ENCODE measurements at places on chromosomes 7 and 10. TPM values are rescaled to one million over a fixed set of nuclear protein-coding genes. Genes with fewer than 3 reads are reported as not detected.

The ABLIM1 gene
- 118 TPM for polyA plus RNA-seq

The MOSPD3 gene
- polyA plus RNA-seq = 22.9 TPM

The FBH1 gene
- polyA plus RNA-seq = 87.5 TPM

The PUS7 gene
- 19.9 TPM for polyA plus RNA-seq

The ABCB1 gene
- polyA plus RNA-seq = 20.6 TPM

The AGBL3 gene
- polyA plus RNA-seq = 9.2 TPM

DNA sequence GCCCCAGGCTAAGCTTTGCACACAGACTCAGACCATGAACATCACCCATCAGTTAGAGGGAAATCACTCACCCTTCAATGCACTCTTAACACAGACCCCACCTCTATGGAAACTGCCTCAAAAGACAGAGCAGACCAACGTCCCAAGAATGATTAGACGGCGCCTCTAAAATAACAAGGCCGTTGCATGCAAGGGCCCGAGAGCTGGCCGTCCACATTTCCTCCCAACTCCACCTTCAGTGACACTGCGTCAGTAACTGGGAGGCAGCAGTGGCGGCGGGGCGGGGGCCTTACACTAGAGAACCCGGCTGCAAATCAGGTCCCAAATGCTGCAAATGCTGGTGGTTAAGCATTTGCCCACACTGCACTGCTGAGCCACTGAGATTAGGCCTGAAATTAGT is 115.0 kb downstream of the PTPRN2 start:
- no peak for DNase-seq

DNA sequence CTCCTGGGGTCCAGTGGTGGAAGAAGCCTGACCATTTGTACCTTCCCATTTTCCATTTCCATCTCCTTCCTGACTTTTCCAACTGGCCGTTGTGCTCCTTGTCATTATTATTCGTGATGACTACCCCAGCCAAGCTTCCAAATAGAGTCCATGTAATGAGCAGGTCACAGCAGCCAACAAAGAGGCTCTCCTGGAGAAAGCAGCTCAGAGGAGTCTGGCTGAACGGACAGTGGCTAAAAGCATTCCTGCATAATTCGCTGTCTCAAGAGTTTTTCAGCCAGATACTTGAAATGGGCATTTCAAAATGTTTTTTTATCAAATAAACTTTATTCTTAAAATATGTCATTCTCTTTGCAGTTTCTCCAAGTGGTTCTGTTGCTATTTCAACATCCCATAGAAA is 458.6 kb downstream of the INHBA start:
- no peak for DNase-seq

DNA sequence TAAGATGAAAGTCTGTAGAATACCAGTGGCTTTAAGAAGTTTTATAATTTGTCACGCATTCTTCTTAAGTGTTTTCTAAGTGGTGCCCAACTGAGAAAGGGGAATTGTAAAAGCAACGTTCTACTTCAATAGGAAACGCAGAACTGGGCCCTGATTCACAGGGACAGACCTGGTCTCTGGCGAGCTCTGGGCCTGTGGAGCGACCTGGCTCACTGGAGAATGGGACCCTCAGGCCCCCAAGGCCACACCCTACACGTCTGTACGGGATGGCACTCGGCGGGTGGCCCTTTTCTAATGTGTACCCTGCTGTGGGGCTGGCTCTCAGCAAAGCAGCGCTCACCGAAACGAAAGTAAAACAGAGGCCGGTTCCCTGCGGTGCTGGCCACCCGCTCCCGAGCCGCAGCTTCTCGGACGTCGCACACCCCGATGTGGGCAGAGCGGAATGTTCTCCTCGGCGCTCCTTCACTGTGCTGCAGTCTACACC is 205.0 kb downstream of the DIP2C start:
- DNase-seq = no peak

- no peak for DNase-seq
These were observed 133.8 kb upstream of the PLXNA4 start for GRCh38 chr7:132709971-132710567.

GRCh38 chr10:10418387-10418786 is 599.3 kb upstream of the CELF2 start:
- DNase-seq = no peak

DNA sequence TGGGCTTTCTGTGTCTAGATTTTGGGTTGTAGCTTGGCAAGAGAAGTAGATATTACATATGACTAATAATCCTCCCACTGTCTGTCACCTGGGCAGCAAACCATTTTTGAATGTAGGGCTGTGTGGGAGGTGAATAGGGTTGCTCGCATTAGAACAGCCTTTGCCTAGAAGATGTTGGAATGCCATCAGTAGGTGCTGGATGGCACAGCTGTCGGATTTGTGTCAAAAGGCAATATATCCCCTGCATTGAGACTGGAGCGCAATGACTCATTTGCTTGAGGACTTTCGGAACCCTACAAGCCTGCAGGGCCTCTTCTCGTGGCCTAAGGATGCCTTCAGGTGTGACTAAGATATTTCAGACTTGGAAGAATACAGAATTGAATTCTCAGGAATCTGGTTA is 323.8 kb downstream of the GPR158 start:
- no peak for DNase-seq

GRCh38 chr7:150965273-150965830 is 12.8 kb downstream of the KCNH2 start:
- no peak for DNase-seq

GRCh38 chr10:103739039-103739764 is 116.2 kb downstream of the SH3PXD2A start:
- DNase-seq = no peak

- DNase-seq = no peak
These were observed 427.9 kb upstream of the CELF2 start for GRCh38 chr10:10589540-10590303.

GRCh38 chr7:98733036-98733435 is 116.0 kb downstream of the NPTX2 start:
- DNase-seq = no peak

DNA sequence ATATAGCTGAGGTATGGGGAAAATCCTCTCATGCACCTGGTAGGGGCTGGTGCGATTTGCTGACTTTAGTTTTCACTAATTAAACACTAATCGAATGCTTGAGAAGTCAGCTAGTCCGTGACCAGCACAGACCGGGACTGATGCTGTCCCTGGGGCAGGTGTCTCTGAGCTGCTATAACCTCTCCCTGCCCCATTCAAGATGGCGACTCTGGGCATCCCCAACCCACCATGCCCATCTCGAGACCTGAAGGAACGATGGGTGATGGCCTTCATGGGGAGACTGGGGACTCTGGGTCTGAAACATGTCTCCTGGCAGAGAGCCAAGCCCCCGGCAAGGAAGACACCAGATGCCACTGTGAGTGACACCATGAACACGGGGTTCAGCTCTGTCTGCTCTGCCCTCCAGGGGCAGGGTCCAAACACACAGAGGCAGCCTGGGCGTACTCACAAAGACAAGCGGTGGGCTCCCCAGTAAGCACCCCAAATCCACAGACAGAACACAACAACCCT is 57.4 kb downstream of the GNA12 start:
- no peak for DNase-seq

DNA sequence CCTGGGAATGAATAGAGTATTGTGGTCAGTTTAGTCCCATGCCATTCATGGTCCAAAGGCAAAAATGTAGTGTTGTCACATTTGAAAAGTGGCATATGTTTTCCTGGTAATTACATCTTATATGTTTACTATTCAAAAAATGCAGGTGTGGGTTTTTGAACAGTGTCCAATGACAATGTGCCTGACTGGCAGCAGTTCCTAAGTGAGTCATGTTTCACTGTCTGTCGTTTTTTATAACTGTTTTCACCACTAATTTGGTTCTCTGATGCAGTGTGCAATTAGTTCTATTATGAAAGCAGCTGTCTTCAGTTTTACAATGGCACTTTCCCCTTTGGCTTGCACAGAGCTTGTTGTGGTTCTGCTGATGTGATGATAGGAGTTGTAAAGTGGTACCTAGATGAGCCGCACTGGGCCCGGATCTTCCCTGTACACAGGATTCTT is 162.3 kb downstream of the SEM1 start:
- DNase-seq = no peak

- DNase-seq = no peak
These were observed 97.5 kb downstream of the TCF7L2 start for GRCh38 chr10:113047605-113047962.

DNA sequence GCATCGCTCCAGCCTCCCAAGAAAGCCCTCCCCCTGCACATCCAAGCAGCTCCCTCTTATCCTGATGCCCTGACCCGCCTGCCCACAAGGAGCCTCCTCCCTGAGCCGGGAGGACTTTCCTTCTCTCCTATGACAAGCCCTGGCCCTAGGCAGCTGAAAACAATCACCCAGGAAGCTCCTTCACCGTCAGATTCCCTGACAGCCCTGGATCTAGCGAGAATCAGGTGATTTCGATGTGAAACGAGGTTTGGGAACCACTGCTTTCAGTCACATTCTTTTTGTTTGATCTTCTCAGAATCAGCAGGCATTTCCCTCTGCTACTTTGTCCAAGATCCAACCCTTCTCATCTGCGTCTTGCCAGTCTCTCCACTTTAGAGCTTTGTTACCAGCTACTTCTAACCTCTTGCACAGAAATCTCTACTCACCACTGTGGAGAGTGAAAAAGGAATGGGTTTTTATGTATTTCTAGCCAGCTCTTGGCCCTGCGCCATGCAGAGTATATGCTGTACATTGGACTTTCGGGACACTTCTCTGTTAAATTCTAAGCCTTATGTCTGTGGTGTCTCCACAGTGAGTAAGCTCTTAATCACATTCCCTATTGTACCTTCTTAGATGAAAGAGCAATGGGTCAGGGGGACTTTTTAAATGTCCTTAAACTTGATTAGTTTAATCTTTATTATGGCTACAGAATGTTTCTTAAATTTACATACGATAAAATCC is 253.2 kb upstream of the C7orf33 start:
- no peak for DNase-seq

- no peak for DNase-seq
These were observed 31.8 kb upstream of the RET start for GRCh38 chr10:43044961-43045621.

DNA sequence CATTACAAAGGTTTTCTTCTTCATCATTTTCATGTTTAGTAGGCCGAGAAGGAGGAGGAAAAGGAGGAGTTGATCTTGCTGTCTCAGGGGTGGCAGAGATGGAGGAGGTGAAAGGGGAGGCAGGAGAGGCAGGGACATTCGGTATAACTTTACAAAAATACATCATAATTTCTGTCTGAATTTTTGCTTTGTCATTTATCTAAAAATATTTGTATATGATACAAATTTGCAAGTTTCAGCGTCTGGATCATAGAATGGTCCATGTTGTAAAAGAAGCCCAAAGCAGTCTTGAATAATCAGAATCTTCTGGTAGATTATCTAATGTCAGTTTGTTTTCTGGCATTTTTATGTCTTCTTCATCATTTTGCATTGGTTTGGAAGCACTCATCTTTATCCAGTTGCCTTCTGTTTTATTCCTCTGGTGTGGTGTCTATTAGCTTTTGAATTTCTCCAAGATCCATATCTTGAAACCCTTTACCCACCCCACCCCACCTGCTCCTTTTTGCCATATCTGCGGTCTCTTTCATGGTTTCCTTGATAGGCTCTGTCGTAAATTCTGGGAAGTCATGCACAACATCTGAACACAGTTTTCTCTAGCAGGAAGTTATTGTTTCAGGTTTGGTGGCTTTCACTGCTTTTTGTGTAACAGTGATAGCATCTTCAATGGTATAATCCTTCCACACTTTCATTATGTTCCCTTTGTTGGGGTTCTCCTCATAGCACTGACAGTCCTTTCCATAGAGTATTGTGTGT is 95.0 kb downstream of the ST7 start:
- no peak for DNase-seq

- no peak for DNase-seq
These were observed 35.0 kb downstream of the ADCY1 start for GRCh38 chr7:45609180-45609579.

GRCh38 chr7:143901332-143901667 is 676 bp downstream of the TCAF1 start:
- DNase-seq = no peak

- no peak for DNase-seq
These were observed 54.6 kb downstream of the EEPD1 start for GRCh38 chr7:36207451-36208291.

DNA sequence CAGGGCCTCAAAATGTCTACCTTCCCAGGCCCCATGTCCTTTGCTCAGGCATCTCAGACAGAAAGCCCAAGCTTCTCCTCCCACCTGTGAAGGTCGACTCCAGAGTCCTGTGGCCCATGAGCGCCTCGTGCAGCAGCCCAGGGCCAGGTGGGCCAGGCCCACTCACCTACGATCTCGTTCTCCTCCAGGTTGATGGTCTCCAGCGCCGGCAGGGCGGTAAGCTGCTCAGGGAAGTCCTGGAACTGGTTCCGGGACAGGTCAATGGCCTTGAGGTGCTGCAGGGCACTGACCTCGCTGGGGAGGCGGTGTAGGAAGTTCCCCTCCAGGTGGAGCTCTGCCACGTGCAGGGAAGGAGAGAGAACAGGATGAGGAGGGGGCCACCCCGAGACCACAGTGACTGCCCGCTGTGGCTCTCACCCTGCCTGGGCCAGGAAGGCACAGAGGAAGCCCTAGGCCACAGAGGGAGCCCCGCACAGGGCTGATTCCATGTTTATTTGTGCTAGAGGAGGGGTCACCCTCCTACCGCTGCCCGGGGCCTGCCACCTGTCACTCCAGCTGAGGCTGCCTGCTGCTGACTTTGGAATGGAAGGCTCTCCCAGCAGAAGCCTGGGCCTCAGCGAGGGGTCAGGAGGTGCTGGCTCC is 40.0 kb upstream of the NPFFR1 start:
- no peak for DNase-seq

DNA sequence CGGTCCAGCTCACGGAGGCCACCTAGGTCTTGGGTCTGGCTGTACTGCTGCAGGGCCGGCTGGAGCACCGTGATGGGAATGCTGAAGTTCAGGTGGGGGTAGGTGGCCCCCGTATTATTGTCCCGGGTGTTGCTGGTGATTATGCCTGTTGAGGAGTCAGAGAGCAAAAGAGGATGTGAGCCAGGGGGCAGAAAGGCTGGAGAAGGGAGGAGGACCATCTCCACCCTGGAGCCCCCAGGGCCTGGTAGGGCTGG is 6.6 kb downstream of the TYSND1 start:
- DNase-seq = no peak

- peak; percentile 85 for DNase-seq
These were observed 40.2 kb upstream of the FOXK1 start for GRCh38 chr7:4641667-4642467.

DNA sequence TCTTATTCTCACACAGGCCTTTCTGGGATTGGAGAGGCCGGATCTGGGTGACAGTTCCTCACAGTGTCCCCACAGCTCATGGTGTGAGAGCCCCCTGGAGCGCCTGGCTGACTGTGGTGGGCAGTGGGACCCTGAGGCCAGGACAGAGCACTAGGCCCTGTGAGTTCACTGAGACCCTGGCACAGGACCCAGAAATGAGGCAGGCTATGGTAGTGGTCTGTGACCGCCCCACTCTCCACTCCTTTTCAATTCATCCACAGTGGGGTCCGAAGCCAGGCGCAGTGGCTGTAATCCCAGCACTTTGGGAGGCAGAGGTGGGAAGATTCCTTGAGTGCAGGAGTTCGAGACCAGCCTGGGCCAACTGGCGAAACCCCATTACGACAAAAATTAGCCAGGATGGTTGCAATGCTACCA is 95.9 kb upstream of the TNRC18 start:
- DNase-seq = no peak

All from left renal cortex interstitium (tissue), 4 donors.